DMS 273 treated with DMSO at 0.1 percent for 48 hours (cell line): ENCODE measurements at places on chromosomes 6 and 20.

- no peak for DNase-seq
These were observed 39.4 kb downstream of the YTHDF1 start for GRCh38 chr20:63176427-63177133.

DNA sequence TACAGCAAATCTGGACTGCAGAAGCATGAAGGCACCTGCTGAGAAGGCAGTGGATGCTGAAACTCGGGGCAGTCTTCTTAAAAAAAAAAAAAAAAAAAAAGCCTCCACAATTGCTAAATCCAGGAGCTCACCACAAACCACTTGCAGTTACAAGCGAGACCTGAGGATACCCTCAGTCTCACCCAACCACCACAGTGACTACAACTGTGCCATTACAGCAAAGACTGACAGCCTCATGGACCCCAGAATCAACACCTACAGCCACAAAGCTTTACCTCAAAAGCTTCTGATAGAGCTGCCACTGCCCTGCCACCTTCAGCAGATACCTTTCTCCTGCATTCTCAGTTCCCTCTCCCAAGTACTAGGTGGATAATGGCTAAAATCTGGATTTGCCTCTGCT lies 9.0 kb downstream of the COL21A1 start:
- no peak for DNase-seq

DNA sequence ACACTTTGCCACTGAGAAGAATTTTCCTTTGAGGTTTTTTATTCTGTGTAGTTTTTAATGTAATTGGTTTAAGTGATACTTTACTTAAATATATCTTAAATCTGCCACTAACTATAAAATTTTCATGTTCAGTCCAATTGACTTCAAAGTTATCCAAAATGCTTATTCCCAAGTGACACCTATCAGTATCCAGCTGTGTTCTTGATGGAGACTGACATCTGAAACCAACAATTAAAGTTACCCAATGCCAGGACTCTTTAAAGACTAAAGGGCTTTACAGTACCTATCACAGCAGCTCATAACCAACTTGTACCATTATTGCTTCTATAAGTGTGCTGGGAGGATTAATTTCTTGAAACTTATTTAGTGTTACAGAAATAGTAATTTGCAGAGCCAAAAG lies 13.8 kb upstream of the EYA4 start:
- DNase-seq = no peak

GRCh38 chr20:43372051-43372450 lies 85.6 kb upstream of the SRSF6 start:
- DNase-seq = no peak

GRCh38 chr6:21402368-21402767 lies 191.2 kb upstream of the SOX4 start:
- DNase-seq = no peak

- no peak for DNase-seq
These were observed 7.4 kb downstream of the SIRT5 start for GRCh38 chr6:13581700-13582229.

DNA sequence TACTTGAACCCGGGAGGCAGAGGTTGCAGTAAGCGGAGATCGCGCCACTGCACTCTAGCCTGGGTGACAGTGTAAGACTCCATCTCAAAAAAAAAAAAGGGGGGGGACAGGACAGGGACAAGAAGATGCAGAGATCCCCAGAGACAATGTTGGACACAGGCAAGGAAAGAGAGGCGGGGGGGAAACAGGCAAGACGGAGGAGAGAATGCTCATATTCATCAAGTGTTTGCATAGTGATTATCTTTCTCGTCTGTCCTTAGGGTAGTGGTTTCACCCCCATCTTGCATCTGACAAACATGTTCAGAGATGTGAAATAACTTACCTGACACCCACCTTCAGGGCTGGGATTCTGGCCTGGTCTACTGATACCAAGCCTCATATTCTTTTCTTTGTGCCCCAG lies 29.0 kb downstream of the CHMP4B start:
- DNase-seq = no peak

- DNase-seq = no peak
These were observed 65.4 kb upstream of the RIN2 start for GRCh38 chr20:19692685-19693119.

DNA sequence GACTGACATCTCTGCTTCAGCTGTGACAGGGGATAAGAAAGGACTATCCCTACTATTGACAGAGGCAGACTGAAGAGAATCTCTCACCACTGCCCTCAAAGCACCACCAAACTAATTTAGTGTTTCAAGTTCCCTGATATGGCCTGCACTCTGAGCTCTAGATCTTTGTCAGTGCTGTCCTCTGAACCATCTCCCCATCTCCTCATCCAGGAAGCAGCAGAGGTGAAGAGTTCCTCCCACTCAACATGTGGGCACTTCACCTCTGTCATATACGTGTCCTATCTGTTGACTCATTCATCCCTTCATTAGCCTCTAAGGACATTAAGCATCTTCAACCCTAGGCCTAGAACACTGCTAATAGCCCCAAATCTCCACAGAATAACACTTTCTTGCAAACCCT lies 14.1 kb downstream of the FAM210B start:
- DNase-seq = no peak

DNA sequence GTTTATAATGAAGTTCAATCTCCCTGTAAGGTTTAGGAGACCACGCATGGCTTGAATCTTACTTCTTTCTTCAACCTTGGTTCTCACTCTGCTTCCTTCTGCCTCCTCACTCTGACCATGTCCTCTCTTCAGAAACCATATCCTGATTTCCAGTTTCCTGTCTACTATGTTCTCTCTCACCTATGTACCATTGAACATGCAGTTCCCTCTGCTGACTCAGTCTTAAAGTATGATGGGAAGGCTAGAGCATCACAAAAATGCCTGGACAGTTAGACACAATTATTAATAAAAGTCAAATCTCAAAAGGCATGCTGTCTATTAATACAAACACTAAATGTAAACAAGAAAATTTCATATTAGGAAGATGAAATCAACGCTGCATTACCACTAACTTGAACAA lies 151.6 kb downstream of the PRKN start:
- no peak for DNase-seq

DNA sequence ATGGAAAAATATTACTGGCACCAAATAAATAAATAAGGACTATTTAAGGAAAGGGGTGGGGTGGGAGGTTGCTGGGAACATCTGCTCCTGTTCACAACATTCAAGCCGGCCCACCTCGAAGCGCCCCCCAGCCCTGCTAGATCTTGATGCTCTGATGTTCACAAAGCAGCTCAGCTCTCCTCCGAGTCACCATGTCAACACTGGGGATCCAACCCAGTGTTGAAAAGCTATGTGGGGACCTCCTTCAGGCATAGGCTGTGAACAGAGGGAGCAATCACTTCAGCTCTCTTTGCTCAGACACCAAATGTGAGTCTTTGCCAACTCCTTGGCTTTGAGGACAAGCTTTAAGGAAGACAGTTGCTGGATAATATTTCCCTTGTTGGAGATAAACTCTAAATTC lies 176.8 kb upstream of the NT5E start:
- DNase-seq = no peak
